ENCODE measurements at places on chromosomes 6 and 20.

- no peak for DNase-seq
These were observed 3.3 kb upstream of the ASXL1 start for GRCh38 chr20:32354592-32355416.

GRCh38 chr6:52984247-52984646 lies 10.8 kb downstream of the GSTA4 start:
- no peak for DNase-seq

DNA sequence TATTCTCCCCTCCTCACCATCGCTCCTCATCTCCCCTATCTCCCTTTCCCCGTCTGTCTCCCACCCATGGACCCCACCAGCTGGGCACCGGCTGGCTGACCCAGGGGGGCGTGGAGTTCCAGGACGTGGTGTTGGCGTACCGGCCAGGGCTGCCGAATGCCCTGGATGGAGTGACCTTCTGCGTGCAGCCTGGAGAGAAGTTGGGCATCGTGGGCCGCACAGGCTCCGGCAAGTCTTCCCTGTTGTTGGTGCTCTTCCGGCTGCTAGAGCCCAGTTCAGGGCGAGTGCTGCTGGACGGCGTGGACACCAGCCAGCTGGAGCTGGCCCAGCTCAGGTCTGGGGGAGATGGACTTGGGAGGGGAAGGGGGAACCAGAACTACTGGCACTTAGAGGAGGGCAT lies 7.7 kb downstream of the DLK2 start:
- no peak for DNase-seq

DNA sequence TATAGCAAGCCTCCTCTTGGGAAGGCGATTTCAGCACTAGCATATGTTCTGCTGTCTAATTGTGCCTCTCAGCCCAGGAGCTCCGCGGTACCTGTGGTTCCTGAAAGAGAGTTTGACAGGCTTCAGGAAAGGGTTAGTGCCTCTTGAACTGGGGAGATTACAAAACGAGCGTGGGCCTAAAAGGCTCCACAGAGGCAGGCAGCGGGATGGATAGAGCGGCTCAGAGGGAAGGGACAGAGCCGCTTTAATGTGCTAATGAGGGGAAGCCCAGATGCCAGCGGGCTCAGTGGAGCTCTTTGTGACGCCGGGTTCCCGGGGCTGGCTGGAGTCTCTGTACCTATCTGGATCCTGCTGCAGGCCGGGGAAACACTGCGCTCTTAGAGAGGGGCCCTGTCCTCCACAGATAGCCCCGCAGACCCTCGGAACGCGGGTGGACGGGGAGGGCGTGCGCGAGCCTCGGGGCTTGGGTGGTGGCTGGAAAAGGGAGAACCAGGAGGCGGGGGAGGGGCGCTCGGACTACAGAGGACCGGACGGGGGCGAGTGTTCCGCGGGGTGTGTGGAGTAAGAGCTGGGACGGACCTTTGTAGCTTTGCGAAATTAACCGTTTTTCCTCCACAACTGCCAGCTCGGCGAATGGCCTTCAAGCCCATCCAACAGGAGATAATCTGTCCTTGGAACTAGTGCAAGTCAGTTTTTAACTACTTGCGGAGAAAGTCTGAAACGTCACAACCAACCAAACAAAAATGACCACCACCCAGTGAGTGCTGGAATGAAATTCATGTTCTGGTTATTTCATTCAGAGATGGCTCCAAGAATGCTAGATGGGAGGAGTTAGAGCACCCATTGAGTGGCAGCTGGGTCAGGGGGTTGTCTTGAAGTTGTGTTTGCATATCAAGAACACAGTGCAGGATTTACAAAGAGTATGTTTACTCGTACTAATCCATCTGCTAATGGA lies 13.0 kb downstream of the SLC35F1 start:
- no peak for DNase-seq
